ENCODE measurements at places on chromosomes 11 and 22.

DNA sequence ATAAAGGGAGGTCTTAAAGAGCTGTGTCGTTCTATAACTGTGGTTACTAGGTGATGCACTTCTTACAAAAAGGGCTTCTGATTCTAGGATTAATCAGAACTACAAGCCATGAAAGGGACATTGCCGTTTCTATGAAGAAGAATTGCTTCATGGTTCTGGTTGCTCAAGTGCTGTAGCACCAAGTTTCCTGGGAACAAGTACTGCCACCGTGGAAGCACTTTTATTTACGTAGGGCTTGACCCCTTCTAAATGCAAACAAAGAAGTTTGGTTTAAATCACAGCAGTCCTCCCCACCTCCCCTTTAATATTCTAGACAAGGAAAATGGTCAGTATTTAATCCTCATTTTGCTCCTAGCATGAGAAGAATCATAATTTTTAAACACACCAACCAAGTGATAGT lies 9.8 kb downstream of the YAP1 start:
- DNase-seq: no peak

GRCh38 chr22:46598737-46599424 lies 21.3 kb upstream of the GRAMD4 start:
- no peak for DNase-seq

- no peak for DNase-seq
Observed at GRCh38 chr11:2780850-2781407, 81.1 kb upstream of the KCNQ1OT1 start.

DNA sequence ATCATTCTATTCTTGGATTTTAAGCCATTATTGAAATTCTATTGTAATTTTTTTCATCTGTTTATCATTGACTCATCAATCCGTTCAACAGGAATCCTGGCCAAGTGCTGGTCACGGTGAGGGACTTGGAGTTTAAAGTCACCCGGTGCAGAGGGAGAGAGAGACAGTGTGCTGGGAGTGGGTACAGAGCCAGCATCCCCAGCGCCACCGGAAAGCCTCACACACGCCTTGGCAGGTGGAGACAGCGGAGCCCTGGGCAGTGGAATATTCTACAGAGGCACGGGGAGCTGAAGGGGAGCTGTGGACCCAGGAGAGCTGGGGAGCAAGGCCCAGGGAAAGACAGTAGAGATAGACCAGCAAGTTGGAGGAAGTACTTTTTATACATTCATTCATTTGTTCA lies 787.6 kb downstream of the BRD1 start:
- DNase-seq: no peak

- DNase-seq: no peak
Observed at GRCh38 chr11:46252373-46252914, 25.0 kb upstream of the CREB3L1 start.

DNA sequence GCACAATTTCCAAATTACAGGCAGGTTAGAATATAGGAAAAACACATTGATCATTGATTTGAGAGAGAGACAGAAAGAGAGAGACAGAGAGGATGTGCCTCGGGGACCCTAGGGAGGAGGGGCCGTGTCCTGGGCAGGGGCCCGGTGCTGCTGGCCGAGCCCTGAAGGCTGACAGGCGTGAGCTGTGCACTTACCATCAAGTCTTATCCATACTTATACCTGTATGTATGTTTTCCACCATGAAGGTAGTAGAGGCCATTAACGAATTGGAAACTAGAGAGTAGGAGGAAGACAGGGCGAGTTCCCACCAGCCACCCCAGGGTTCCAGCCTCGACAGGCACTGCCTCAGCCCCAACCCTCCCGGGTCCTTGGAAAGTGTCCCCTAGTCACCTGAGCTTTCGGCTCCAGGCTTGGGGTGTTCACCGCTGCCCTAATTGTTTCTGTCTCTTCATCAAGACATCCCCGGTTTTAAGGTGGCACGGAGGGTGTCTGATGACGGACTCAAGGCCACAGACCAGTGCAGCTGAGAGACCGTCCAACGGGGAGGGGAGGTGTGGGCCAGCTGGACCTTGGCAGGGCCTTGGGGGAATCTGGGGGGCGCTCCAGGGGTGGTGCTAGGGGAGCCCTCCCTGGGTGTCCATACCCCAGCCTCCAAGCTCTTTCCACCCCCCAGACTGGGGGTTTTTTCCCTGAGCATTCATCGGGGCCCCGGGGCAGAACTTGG lies 431.3 kb downstream of the TBC1D22A start:
- no peak for DNase-seq

GRCh38 chr11:115078461-115079438 lies 400.4 kb downstream of the NXPE2 start:
- DNase-seq: no peak
